ENCODE measurements at places on chromosomes 7 and 10.

DNA sequence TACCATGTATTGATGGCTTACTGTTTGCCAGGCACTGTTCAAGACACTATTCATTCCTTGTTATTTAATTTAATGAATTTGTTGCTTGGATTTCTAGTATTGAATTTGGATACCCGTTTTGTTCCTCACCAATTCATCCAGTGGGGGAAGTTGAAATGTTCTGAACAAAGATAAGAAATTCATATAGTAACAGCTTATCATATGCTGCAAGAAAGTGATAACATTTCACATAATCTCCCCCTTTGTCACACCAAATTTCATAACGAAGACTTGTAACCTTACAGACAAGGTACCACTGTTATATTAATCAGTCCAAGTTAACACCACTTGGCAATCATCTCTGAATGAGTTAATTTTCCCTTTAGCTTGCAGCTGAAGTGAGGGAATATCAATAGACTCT lies 42.1 kb downstream of the SCIN start:
- no peak for DNase-seq

DNA sequence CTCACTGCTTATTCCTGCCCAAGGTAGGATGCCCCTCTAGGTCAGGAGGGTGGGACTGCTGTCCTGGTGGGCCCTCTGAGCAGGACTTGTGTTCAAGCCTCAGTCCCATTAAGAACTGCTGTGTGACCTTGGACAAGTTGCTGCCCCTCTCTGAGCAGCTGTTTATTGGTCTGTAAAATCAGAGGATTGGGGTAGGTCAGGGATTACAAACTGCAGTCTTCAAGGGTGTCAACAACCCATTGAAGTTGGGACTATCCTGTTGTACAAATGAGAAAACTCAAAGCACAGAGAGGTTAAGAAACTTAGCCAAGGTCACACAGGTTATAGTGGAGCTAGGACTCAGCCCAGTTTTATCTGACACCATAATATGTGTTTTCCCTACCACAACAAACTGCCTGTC lies 55.3 kb downstream of the ZMIZ1 start:
- no peak for DNase-seq

DNA sequence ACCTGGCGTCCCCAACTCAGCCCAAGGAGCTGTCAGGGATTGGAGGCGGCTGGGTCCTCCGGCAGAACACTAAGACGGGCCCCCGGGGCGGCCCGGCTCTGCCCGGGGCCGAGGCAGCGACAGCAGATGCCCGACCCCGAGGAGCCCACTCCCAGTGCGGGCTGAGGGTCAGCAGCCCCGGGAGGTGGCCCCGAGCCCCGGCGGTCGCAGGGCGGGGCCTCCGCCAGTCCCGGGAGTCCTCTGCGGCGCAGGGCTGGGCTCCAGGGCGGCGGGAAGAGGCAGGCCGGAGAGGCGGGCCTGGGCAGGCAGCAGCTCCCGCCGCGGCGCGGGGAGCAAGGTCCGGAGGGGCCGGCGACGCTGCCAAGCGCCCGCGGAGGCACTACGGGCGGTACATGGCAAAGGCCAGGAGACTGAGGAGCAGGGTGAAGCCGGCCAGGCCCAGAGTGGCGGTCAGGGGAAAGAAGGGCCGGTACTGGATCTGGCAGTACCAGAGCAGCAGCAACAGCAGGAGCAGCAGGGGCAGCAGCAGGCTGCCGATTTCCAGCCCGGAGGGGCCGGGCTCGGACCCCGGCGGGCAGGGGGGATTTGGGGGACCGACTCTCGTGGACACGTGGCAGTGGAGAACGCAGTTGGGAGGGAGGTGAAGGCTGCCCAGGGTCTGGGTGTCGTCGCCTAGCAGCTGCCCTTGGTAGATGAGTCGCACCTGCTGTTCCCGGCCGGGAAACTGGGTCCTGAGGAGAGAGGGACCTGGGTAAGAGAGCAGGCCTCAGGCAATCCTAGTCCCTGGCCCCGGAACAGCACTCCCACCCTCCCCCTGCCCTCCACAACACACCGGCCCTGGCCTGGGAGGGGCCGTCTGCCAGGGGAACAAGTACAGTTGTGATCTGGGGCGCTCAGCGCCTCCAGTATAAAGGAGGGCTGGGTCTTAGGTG lies 827 bp upstream of the FASTK start:
- DNase-seq = no peak

GRCh38 chr7:116806046-116806944 lies 56.1 kb upstream of the CAPZA2 start:
- DNase-seq = no peak

DNA sequence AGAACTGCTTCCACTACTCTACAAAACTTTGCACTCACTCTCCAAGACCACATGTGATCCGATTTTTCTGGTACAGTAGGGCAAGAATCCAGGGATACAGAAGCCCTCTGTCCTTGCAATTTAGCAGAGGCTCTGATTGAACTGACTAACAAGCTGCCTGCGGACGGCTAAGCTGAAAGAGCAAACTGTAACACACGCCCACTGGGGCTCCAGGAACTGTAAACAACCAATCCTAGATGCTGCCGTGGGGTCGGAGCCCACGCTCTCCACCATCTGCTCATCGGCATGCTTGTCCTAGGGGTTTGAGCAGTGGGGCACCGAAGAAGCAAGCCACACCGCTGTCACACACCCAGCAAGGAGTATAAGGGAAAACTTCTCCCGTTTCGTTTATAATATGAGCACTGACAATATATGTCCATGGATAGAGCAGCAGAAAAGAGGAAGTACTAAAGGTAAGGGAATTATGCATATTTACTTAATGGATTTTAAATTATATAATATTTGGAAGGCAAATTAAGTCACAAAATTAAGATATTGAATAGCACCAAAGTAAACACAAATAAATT lies 634.4 kb upstream of the POT1 start:
- no peak for DNase-seq

GRCh38 chr7:35253710-35254495 lies at the start of gene TBX20:
TSS of gene TBX20 (minus strand) at chr7:35254100. CDS start at chr7:35253620, 480 bp downstream.
- DNase-seq = no peak

- no peak for DNase-seq
These were observed 35.4 kb downstream of the JMJD1C start for GRCh38 chr10:63430091-63430998.

DNA sequence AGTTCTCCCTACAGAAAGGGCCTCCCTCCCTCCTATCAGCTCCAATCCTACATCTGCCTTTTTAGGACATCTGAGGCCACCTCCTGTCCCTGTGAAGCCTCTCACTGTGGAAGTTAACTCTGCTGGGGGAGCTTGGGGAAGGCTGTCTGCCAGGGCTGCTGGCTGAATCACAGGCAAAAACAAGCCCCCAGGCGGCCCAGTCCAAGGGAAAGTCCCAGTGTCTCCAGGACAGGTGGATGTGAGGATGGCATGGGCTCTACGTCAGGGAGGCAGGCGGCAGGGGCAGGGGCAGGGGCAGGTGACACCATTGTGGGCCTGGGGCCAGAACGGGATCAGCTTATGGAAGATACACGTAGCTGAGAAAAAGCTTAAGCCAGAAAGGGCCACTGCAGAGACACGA lies 240.2 kb downstream of the MAD1L1 start:
- DNase-seq = no peak

DNA sequence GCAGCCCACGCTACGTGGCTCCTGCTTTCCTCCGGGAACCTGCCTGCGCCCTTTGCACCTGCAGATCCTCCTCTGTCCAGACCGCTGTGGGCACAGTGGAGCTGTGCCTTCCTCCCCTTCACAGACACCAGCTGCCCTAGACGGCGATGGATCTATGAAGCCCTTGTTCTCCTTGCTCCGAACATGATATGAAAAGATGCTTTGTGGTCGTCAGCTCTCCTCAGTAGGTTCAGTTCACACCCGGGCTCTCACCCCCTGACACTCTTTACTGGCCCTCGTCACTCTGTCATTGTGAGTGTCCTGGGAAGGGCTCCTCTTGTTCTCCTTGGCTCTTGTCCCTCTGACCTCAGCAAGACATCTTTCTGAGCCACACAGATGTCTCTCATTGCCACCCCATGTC lies 4.2 kb downstream of the ZNF488 start:
- no peak for DNase-seq

GRCh38 chr10:30897048-30897447 lies 134.6 kb downstream of the ZNF438 start:
- no peak for DNase-seq

- no peak for DNase-seq
These were observed 31.6 kb upstream of the KCNIP2 start for GRCh38 chr10:101875068-101875688.

DNA sequence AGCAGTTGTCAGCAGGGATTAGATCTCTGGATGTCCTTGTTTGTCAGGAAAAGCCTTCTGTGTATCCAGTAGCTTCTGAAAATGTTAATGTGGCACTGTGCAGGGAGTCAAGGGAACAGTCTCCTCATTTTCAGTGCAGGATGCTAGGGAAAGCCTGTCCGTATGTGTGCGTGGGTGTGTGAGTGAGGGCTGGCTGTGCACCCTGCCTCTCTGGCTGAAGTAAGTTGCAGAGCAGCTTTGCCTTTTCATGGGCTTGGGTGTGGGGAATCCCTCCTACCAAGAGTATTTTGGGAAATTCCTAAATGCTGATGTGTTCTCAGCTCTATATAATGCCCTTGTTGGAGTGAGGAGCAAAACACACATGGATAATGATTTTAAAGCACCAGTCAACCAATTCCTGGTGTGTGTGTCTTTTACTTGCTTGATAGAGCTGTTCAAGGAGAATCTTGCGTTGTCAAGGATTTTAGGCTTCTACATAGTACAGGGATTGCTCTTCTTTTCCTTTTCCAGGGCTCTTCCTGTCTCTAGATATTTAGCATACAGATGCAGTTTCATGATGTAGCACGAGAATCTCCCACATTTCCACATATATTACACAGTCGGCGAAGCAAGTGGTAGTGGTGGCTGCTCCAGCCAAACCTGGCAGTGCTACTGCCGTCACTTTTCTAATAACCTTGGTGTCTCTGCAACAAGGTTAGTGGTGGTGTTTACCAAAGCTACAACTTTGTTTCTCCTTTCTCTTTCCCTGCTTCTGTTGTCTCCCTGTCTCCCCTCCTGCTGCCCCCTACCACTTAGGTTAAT lies 92.8 kb downstream of the MCU start:
- no peak for DNase-seq

GRCh38 chr10:78626471-78626870 lies 442.3 kb upstream of the ZMIZ1 start:
- no peak for DNase-seq

DNA sequence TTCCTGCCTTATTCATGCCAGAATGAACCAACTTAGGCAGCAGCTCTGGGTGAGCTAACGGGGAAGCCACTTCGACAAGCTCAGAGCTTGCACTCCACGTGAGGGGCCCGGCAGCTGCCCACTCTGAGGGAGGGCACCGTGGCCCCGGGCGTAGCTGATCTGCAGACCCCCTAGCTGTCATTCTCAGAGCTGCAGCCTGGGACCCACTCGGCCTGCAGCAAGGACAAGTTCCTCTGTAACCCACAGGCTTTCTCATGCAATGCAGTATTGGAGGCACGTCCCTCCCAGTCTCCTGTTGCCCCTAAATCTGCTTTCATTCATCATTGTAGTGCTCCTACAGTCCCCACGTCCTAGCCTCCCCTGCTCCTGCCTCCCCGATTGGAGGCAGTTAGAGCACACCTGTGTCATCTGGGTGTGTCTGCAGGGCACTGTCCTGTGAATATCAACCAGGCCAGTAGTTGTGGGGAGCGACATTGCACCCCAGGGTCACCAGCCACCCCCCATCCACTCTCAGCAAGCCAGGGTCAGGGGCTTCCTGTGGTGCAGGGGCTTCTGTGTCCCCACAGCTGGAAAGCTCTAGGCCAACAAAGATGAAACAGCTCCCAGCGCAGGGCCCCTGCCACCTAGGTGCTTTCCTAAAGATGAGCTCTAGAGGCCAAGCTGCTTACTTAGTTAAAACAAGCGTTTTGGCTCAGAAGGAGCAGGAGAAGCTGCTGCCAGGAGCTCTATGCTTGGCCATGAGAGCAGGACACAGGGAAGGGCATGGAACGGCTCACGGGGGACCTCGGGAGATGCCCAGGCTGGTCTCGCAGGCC lies 333.6 kb downstream of the ADARB2 start:
- DNase-seq = no peak

GRCh38 chr10:133163889-133164815 lies 4.1 kb downstream of the KNDC1 start:
- no peak for DNase-seq

- DNase-seq = no peak
These were observed 47.8 kb downstream of the ZFAND4 start for GRCh38 chr10:45624724-45625123.

DNA sequence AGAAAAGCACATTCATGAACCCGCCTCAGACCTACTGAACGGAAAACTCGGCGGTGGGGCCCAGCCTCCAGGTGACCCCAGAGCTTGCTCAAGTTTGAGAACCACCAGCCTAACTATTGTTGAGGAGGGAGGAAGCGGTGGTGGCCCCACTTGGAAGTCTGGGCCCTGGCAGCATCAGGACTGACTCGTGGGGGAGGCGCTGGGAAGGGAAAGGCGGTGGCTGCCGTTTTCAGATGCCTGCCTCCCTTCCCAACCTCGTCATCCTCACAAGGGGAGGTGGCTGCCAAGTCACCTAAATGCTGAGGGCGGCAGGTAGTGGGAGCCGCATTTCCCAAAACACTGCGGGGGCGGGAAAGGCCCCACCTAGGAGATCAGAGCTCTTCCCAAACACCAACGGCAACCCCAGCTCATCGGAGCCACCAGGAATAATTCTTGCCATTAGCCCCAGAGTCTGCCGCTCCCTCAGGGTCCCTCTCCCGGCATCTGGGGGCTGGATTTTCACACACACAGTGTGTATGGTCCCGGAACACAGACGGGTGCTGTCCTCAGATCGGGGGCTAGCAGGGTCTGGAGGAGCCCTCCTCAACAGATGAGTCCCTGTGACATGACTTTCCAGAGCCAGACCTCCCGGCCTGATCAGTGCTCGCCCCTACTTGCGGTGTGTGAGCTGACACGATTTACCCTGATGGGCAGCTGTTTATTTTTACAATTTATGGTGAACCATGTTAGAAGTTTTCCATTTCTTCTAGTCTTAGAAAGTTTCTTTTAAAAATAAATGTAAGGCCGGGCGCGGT lies 31.3 kb downstream of the PRKAG2 start:
- no peak for DNase-seq

- DNase-seq = no peak
These were observed 79.3 kb upstream of the PPP2R2D start for GRCh38 chr10:131821378-131822012.

DNA sequence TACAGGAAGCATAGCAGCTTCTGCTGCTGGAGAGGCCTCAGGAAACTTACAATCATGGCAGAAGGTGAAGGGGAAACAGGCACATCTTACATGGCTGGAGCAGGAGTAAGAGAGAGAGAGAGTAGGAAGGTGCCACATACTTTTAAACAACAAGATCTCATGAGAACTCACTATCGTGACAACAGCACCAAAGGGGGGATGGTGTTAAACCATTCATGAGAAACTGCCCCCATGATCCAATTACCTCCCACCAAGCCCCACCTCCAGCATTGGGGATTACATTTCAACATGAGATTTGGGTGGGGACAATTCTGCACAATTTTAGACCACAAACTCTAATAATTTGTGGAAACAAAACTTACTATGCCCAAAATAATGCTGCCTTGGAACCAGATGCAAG lies 16.8 kb upstream of the ARMC3 start:
- DNase-seq = no peak

- DNase-seq = no peak
These were observed 13.6 kb downstream of the ANXA11 start for GRCh38 chr10:80191589-80192270.

- no peak for DNase-seq
These were observed 94.0 kb downstream of the NPSR1 start for GRCh38 chr7:34751725-34752643.

All from activated T-helper 1 cell treated with Interleukin-2 at 50 U/mL for 16 hours (primary cell).